ENCODE measurements at places on chromosomes 7 and 10. TPM values are rescaled to one million over a fixed set of nuclear protein-coding genes. Genes with fewer than 3 reads are reported as not detected.

Gene PTPRN2
- 2.3 TPM for total RNA-seq

Gene POLR2J2
- not detected for total RNA-seq

Gene ZNF680
- 8.8 TPM for total RNA-seq

Gene PNLIPRP2
- not detected for total RNA-seq

Gene GATA3
- 2.3 TPM for total RNA-seq

Measured in M059J (cell line).